HepG2 (cell line): ENCODE measurements at places on chromosomes 6 and 20.

- no peak for DNase-seq
Observed at GRCh38 chr6:1129131-1129530, 182.8 kb upstream of the FOXQ1 start.

DNA sequence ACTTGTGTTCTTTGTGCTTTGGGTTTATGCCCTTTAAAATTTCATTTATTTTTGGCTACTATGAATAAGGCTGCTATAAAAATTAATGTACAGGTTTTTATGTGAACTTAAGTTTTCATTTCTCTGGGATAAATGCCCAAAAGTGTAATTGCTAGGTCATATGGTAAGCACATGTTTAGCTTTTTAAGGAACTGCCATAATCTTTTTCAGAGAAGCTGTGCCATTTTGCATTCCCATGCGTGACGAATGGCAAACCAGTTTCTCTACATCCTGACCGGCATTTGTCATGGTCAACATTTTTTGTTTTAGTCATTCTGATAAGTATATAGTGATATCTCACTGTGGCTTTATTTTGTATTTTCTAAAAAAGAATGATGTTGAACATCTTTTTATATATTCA, 236.0 kb upstream of the SGK1 start:
- DNase-seq = no peak

DNA sequence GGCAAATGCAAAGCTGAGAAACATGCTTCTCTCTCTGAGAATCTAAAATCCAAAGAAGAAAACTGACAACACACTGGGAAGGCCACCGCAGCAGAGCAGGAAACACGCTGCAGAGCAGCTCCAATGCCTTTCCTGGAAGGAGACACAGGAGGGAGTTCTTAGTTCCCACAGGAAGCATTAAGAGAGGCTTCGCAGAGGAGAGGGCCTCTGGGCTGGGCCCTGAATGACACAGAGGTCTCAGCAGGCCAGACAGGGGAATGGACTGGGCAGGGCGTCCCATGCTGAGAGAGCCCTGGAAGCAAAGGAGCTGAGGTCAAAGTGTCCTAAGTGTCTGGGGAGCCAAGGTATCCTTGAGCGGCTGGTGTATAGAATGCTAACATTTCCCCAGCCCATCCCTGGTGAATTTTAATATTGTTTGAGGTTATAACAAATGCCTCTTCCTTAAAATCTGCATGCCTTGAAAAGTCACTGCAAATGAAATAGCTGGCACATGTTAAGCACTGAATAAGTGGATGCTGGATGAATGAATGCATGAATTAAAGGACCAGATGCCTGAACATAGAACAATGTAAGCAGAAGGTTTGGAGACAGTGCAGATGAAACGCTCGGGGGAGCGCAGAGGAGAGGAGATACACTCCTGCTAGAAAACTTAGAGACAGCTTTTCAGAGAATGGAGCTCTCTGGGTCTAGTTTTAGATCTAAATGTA, 110.0 kb upstream of the SYNDIG1 start:
- no peak for DNase-seq

- peak; percentile 70 for DNase-seq
Observed at GRCh38 chr6:25889877-25890853, 16.1 kb upstream of the SLC17A3 start.

DNA sequence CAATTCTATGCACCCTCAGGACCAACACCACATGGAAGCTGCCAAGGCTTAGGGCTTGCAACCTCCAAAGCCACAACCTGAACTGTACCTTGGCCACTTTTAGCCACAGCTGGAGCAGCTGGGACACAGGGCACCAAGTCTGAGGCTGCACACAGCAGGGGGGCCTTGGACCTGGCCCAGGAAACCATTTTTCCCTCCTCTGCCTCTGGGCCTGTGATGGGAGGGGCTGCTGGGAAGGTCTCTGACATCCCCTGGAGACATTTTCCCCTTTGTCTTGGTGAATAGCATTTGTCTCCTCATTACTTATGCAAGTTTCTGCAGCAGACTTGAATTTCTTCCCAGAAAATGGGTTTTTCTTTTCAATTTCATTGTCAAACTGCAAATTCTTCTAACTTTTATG, 13.0 kb downstream of the TPBG start:
- no peak for DNase-seq
